ENCODE measurements at places on chromosomes 7 and 10. TPM values are rescaled to one million over a fixed set of nuclear protein-coding genes. Genes with fewer than 3 reads are reported as not detected.

DNA sequence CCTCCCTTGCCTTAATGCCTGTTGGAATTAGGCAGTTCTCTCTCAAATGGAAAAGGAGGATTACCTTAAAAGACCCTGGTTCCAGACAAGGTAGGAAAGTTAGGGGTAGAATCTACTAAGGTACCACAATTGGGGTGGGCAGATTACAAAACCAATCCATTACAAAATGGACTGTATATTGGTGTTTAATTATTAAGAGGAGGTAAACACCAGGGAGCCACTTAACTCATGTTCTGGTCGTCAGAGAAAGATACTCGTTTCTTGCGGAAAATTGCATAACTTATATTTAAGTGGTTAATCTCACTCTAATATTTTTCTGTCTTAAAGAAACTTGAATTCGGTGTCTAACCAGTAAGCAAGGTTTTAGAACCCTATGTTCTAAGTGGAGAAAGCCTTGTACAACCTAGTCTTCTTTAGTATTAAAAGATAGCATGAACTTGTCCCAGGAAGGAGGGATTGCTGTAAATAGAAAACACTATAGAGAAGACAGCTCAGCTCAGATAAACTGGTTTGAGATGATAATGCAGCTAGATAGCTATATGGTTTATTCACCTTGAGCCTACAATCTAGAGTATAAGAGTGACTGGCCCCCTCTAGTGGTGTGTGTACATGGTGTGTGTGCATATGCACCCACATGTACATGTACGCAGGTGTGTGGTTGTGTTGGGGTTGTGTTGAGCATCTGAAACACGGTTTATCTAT lies 58.0 kb upstream of the STRIP2 start:
- H3K4me1 ChIP-seq, result peaks cover 5% of the 10 kb centered on the region
- DNase-seq, result peak; percentile 71

Gene ZNF775
- polyA plus RNA-seq, result 6.5 TPM

Gene TSPAN14
- 8.4 TPM for polyA plus RNA-seq

DNA sequence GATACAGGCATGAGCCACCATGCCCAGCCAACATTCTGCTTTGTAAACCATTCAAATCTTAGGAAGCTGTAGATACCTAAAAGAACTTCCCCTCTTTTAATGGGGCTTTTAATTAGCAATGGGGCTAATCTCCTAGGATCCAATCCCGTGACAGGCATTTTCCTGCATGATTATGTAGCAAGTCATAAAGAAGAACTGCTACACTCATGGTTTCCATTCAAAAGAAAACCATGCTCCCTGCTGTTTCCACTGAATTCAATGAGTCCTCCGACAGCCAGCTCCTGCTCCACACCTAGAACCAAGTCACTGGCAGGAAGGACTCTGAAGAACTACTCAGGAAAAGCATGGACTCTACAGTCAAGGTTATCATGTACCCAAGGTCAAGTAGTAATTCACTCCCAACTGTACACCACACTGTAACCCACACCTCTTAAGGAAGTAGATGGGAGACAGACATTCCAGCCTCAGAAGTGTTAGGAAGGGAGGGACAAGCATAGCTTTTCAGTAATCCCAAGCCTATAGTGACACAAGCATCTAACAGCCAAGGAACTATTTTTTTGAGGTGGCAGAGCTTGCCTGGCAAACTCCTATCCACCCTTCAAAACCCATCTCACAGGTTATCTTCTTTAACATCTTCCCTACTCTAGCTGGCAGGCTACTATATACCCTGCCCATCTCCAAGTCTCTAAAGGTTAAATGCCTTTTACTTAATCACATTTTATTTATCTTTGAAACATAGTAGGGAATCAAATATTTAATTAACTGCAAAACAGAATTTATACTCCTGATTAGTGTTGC lies 47.5 kb downstream of the CTBP2 start:
- H3K27me3 ChIP-seq, result no peaks in the 10 kb centered on the region
- no peak overlapping the region for H3K4me3 ChIP-seq
- no peak for DNase-seq
- H3K4me1 ChIP-seq, result no peaks in the 10 kb centered on the region

DNA sequence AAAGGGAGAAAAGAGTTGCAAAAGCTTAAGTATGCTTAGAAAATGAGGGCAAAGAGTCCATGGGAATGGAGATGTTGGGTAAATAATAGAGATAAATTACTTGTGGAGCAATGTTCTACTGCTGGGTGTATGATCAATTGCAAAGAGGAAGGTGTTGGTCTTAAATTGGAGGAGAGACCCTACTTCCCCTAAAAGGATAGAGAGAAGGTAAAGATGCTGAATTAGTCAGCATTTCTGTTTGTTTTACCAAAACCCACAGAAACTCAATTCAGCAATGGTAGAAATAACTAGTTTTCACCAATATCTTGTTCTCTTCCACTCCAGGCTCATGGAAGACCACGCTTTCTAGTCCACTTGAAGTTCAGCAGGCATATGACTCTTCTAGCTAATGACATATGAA lies 32.1 kb downstream of the ASB4 start:
- no peak overlapping the region for H3K27ac ChIP-seq
- H3K36me3 ChIP-seq, result no peaks in the 10 kb centered on the region
- H3K4me3 ChIP-seq, result no peak overlapping the region
- H3K4me1 ChIP-seq, result no peaks in the 10 kb centered on the region
- H3K27me3 ChIP-seq, result no peaks in the 10 kb centered on the region

GRCh38 chr10:75293446-75293820 lies 57.7 kb upstream of the COMTD1 start:
- no peaks in the 10 kb centered on the region for H3K27me3 ChIP-seq
- H3K27ac ChIP-seq, result no peak overlapping the region
- no peaks in the 10 kb centered on the region for H3K36me3 ChIP-seq

All from small intestine (tissue), 16 donors.